ENCODE measurements at places on chromosomes 5 and 9.

DNA sequence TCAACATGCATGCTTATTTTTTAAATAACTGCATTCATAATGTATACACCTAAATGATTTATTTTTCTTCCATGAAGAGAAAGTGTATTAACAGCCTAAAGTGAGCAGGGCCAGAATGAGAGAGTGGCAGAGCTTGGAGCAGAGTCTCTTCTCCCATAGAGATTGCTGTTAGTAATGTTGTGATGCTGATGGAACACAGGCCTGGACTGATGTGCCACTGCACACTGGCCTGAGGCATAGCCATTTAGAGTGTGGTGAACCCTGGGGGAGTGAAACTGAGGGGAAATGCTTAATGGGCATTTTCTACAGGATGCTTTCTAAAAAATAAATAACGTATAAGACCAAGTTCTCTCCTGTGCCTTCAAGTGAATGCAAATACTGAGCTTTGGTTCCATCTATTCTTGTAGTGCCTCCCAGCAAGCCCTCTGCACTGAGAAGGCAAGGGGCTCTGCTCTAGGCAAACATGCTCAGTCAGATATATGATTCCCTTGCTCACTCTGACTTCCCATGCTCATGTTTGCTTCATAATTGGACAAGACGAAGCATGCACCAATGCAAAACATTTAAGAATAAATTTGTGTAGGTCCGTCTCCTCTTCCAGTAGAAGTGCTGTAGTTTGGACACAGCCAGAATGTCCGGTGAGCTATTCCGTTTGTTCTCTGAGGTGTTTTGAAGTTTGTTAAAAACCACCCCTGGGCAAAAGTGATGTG lies 185.7 kb downstream of the PBX3 start:
- DNase-seq: no peak

DNA sequence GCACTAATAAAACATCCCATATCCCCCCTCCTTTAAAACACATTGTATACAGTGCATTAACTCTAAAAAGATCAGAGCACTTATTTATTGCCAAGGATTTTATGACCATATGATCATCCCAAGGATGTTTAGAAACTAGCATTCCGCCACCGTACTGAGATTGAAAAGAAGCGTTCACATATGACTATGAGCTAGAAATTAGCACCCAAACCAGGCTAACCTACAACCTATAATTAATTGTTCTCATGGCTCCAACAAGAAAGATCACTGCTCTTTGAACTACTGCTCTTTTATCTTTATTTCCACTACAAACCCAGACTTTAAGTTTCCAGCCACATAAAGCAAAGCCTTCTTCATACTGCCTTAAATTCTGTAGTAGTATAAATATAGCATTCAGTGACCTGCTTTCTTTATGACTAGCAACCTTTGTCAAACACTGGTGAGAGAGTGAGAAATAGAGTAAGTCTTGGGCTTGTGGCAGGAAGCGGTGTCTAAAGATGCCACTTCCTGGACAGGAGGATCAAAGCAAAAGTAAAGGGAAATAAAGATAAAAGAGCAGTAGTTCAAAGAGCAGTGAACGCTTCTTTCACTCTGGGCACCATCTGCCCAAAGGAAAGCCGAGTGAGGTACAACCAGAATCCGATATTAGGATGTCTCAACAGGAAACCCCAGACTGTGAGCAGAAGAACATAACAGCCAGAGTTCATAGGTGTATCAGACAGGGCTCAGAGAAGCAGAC lies 151.1 kb upstream of the ERCC6L2 start:
- DNase-seq: no peak

DNA sequence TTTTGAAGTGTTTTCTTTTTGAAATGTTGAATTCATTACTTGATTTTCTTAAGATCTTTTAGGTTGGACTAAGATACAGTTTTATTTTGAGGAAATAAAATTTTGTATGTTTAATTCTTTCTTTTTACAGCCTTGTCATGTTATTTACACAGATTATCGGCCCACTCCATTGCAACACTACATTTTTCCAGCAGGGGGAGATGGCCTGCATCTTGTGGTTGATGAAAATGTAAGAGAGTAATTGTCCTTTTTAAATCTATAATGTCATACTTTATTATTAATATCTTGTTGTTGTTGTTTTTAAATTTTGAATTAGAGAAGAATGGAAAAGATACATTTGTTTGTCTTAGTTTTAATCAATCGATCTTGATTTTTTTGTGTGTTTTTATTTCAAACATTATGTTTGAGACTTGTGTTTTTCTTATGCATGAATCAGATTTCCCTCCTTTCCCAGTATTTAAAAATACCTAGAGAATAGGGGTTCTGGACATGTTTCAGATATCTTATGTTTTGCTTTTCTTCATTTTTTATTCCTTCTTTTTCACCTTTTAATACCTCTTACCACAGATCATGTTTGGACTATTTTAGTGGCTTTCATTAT lies 36.7 kb downstream of the MTREX start:
- peak; percentile 6 for DNase-seq

- DNase-seq: no peak
Measured at GRCh38 chr9:110755179-110755578, 86.6 kb downstream of the MUSK start.

- DNase-seq: no peak
Measured at GRCh38 chr9:72030767-72031166, 29.6 kb downstream of the C9orf57 start.

GRCh38 chr5:128116445-128116844 lies 32.9 kb downstream of the SLC12A2 start:
- DNase-seq: no peak

GRCh38 chr5:37626266-37626665 lies 213.6 kb downstream of the GDNF start:
- DNase-seq: no peak

DNA sequence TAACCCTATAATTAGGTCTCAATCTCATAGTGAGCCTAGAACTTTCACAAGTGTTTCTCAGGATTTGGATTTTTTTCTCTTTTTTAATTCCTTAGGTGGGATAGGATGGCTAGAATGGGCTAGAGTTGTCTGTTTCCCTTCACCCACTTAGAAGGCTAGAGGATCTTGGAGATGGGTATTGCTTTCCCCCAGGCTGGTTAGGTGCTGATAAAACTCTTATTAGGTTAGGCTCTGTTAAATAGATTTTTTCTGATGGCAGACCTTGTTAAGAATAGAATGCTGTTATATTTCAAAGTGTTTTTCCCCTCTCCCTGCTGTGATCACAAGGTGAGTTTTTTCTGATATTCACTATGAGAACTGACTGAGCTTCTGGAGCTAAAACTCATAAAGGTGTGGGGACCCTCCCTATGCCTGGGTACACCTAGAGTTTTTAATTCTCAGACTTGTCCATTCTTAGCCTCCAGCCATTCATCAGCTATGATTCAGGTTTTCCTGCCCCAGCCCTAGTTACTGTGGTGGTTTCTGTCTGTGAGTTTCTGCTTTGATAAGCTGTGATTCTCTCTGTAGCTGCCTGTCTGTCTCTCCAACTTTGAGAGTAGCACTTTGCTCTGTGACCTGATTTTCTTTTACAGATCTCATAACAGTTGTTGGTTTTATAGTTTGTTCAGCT lies 132.4 kb downstream of the HACD4 start:
- DNase-seq: no peak

DNA sequence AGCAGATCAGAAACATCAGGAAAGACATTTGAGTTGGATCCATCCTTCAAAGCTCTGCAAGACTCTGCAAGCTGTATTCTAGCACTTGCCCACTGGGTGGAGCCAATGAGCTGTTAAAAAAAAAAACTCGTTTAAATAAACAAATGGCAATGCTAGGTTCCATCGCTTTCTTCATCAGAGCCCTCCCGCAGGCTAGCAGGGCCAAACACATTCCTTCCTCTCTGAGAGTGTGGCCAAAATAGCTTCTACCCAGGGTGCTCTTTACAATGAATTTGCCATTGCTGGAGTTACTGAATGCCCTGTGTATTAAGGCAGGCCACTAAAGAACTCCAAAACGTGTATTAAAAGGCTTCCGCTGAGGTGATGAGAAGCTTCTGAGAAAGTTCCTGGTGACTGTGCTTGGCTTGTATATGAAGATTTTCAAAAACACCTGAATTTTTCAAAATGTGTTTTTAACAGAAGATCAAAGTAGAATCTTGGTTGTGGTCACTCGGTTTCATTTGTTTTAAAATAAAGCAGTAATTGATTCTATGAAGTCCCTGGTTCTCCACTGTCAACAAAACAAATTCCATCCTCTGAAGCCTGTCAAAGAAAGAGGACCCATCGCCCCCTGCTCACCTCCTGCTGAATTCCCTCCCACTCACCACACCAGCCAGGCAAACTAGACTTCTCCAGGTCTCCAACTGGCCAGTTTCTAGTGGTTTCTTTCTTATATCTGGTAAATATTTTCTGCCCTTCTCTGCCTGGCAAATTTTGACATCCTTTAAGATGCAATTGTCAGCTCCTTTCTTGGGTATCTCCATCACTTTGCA lies 36.5 kb upstream of the EQTN start:
- DNase-seq: peak; percentile 34

GRCh38 chr9:120737416-120738165 lies 23.3 kb upstream of the MEGF9 start:
- DNase-seq: no peak

DNA sequence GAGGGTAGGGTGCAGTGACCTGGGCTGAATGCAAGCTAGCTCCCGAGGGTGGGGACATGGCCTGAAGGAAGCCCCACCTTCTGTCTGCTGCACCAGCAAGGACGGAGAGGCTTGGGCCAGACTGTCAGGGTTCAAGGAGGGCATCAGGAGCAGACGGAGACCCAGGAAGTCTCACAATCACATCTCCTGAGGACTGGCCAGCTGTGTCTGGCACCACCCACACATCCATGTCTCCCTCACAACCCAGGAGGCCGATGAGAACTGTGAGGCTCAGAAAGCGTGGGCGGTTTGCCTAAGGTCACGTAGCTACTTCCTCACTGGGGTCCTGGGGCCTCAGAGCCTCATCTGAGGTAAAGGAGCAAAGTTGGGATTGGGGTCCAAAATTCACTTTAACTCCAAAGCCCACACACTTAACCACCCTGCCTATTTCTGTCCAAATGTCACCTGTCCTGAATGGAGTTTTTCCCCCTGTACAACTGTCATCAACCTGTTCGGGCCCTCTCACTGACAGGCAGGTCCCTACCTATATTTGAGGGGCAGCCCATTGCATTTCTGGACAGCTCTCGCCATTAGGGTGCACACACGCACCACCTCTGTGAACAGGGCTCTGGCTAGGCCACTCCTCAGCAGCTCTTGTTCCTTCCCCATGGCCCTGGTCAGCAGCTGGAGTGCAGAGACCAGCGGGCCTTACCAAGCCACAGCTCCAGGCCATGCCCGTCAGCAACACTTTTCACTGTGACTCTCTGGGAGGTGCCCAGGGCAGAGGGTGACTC lies 3.4 kb downstream of the IL13 start:
- no peak for DNase-seq

DNA sequence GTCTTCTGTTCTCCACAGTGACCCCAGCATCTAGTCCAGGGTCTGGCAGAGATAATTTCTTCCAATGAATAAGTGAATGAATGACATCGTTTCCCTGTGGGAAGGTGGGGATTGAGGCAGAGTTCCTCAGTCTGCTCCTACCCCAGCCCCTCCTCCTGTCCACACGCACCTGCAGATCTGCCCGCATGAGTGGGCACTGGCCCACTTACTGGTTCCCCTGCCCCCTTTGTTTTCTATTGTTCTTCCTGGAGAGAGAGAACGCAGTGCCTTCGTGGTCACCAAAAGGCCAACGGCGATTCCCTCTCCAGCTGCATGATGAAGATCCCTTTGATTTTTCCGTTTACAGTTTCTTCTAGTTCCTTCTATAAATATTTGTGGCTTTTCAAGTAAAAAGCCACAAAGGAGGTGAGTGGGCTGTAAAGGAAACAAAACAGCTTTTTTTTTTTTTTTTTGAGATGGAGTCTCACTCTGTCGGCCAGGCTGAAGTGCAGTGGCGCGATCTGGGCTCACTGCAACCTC lies 5.8 kb upstream of the FPGS start:
- no peak for DNase-seq

DNA sequence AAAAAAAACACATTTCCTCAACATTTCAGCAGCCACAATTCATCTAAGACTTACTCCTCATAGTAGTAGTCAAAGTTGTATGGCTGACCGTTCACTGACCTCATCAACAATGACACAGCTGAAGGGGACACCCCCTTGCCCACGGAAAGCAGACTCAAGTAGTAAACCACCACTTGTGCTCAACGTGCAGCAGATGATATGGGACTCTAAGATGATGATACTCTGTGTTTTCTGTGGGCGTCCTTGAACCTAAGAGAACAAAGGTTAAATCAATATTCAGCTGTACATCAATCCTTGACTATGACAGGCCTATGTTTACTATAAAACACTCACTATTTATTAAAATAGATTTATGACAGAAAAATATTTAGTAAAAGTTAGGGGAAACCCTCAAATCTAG lies 71.6 kb downstream of the SETX start:
- DNase-seq: no peak

DNA sequence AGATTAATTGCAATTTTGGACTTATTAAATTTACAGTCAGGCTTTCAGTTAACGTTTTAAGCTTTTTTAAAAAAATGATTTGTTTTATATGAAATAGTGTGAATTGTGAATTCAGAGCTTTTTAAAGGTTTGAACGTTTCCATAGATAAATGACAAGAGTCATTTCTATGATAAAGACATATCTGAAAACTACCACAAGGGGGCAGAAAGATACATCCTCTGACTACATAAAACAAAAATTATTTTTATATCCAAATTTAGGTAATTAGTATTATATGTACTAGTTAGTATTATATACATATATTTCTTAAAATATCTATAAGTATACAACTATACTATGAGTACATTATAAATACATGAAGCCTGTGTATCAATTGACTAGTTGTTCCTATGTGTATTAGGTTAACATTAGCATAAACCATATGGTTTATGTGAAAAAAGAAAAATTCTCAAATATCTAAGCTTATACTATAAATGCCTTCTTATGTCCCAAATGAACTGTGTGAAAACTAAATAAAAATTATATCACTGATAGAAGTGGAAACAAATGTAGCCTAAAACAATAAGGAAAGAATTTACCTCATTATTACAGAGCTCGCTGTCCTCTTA lies 155.2 kb downstream of the MEF2C start:
- no peak for DNase-seq

DNA sequence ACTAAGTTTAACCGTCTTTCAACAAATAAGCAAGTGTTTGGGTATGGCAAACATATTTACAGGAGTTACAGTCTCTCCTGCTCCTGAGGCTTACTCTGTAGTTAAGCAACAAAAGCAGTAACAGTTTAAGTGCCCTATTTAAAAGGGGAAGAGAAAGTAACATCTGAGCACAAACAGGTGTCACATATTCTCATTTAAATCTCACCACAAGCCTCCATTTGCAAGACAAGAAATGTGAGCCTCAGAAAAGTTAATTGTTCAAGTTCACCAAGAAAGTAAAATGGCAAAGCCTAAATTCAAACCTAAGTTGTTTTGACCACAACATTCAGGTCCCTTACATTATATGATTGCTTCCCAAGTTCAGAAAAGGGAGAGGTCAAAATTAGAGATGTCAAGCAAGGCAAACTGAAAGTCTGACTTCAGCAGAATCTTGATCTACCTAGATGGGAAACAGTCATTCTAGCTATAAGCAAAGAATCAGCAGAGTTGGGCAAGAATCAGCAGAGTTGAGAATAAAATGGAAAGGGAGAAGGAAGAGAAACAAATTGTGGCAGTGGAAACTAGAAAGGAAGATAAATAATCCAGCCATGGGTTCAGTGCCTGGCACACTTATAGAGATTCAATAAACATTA lies 93.4 kb downstream of the STRBP start:
- DNase-seq: no peak

All from SW 1271 (cell line).